Stimulated activated CD4-positive, alpha-beta T cell treated with anti-CD3 and anti-CD28 coated beads, Interleukin-15, amount 100 ng/mL, for 48 hours (primary cell): ENCODE measurements at places on chromosomes 6 and 20.

GRCh38 chr20:18324596-18325089, 36.3 kb downstream of the ZNF133 start:
- no peak for DNase-seq

DNA sequence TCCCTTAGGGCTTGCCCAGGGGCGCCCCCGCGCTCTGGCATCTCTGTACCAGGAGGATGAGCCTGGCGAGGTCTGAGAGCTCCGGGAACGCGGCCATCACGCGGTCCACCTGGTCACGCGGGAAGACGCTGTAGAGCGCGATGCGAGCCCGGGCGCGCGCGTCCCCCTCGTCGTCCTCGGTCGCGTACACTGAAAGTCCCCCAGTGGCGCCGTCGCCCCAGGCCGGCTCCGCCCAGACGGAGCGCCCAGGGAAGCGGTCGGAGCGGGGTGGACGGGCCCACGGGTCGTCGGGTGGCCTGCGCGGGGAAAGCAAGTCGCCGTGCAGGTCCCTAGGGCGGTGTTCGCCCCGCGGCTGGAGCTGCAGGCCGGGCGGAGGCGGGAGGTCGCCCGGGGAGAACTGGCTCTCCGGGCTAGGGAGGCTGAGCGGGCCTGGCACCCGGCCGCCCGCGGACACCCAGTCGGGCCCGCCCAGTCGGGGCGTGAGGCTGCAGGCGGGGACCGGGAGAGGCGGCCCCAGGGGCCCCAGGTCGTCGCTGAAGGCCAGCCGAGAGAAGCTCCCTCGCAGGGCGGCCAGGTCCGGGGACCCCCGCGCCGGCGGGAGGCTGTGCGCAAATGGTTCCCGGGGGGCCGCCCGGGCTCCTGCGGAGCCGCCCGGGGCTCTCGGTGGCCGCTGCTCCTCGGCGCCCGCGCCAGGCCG, 34.0 kb downstream of the ZC3H12D start:
- no peak for DNase-seq

GRCh38 chr20:57647006-57647932, 27.0 kb upstream of the ZBP1 start:
- no peak for DNase-seq

GRCh38 chr6:50451826-50452400, 261.4 kb upstream of the TFAP2D start:
- no peak for DNase-seq

- DNase-seq, result no peak
These were observed 52.1 kb upstream of the BHLHE23 start for GRCh38 chr20:63058696-63059335.

DNA sequence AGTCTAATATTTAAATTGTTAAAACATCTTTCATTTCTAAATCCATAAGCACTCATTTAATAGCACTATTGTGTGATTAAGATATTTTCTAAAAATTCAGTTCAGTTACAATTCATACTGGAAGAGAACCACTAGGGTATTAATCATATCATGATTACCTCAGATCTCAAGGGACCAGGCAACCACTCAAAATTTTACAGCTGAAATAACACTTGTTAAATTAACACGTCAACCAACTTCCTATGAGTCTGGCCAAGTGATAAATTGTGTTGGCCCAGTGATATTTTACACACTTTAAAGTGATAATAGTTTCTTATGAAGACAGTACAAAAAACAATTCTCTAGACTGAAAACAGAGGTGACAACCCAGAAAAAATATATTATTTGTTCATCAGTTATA, 869.0 kb upstream of the ADGRB3 start:
- DNase-seq, result no peak

DNA sequence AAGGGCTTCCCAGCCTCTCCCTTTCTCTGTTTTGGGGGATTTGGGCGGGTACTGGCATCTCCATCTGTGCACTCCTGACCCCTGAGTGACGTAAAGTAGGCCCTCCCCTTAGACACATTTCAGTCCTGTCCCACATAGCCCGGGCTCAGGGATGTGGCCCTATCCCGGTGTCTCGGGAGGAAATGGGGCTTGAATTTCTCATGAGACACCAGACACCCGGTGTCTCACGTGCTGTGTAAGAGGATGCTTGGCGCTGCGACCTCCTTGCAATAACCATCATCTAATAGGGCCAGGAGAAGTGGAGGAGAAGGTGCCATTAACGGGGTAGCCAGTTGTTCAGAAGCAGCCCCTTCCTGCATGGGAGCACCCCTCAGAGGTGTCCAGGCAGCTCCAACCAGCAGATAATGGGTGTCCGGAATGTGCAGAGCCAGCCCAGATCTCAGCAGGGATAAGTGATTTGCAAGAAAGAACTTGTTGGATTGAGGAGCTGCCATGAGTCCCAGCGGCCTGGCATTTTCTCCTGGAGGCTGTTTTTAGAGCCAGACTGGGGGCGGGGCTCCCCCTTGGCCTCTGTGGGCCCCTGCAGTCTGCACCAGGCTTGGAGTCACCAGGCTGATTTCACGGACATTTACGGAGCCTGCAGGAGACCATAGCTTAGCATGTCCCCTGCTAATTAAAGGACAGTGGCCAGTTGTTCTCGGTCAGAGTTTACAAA, 372.0 kb downstream of the PREX1 start:
- DNase-seq, result no peak

DNA sequence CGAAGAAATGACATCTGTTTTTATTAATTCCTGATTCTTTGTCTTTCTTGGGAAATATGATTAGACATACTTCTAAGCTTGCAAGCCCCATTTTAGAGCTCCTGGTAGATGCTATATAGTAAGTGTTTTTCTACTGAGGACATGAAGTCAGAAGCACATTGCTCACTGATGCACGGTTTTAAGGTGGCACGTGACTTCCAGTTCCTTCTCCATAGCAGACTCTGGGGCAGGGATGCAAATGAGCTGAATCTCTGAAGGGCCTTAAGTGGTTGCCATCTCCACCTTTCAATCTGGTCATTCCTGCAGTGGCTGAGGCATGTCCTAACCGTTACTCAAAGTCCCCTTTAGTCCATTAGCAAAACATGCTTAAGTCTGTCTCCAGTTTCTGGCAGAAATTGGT, 421.2 kb upstream of the HTR1E start:
- DNase-seq, result no peak

DNA sequence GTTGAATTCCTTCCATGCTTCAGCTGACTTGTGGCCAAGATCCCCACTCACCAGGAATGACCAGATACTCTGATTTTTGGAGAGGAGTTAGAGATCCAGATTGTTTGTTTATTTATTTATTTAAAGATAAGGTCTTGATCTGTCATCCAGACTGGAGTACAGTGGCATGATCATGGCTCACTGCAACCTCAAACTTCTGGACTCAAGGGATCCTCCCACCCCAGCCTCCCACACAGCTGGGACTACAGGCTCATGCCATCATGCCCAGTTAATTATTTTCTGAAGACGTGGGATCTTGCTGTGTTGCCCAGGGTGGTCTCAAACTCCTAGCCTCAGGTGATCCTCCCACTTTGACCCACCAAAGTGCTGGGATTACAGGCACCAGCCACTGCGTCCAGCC, 4.1 kb upstream of the SPATA2 start:
- DNase-seq, result no peak

DNA sequence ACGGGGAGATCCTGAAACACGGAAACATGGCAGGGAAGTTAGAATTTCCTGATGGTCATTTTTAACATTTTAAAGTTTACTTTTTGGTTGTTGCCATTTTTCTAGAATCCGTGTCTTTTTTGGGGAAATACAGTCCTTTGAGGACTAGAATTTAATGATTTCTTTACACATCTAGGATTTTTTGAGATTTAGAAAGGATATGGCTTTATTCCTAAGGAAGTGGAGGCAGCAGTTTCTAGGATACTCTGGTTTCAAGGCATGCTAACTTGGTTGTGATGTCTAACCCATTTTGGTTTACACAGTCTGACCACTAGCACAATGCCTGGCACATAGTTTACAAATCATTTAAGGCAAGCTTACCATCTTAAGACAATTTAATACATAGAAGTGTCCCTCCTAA, 1.1 kb upstream of the ZBTB2 start:
- no peak for DNase-seq

DNA sequence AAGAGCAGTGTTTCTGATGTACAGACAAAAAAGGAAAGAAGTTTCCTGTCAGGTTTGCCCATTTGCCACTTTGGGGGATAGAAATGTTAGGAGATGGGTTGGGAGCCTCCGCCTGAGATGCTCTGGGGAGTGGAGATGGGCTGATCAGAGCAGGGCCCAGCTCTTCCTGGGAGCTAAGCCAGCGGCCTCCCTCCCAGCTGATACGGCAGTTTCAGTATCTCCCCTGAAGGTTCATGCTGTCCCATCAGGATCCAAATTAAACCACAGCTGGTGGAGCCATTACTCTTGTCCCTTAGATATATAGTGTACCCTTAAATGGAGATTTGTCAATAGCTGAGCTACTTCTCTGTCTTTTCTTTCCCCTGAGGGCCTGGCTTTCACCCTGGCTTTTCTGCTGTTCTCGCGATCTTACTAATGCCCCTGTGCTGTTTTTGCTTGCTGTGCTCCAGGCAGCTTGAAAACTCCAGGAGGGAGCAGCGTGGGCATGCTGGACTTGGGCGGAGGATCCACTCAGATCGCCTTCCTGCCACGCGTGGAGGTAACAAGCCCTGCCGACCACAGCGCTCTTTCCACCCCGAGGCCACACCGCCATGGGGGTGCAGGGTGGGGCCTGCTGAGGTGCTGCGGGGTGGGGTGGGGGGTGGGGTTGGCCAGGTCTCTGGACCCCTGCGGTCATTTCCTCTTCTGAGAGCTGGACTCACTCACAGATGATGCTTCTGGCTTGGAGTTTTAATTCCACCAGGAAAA, 20.9 kb downstream of the ENTPD6 start:
- DNase-seq, result no peak

DNA sequence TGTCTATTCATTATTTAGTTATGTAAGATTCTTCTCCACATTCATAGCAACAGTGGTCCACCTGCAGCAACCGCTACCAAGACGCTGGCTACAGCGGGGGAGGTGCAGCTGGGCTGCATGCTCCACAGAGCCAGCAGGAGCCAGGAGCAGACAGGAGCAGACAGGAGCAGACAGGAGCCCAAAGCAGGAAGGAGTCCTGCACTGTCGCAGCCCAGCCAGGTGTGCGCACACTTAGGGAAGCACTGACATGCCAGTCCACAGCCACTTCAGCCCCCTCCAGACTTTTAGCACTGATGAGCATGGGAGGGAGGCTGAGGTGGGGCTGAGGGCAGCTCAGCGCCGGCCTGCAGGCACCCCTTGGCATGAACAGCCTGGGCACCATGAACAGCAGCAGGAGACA, 19.6 kb downstream of the KIF16B start:
- no peak for DNase-seq

DNA sequence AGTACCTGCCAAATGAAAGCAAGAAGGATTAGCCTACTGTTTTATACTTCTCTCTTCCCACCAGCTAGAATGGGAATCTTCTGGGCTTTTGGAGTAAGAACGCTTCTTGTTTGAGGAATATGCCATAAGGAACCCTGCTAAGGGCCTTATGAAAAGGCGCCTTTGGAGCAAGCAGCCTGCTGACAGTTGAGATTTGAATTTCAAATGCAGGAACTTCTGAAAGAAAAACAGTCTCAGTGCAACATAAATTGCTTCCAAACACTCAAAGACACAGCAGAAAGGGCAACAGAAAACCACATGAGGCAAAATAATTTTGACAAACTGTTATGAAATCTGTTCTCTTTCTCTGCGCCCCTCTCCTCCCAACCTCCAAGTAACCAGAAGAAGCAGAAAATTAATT, 149.4 kb upstream of the B3GAT2 start:
- DNase-seq, result no peak

GRCh38 chr6:24719125-24719971, at the start of gene C6orf62:
Gene C6orf62 (minus strand): TSS chr6:24719154. CDS start chr6:24718668, 486 bp downstream.
- DNase-seq, result peak; percentile 49

- no peak for DNase-seq
These were observed 242.9 kb downstream of the FOXA2 start for GRCh38 chr20:22341508-22341907.

GRCh38 chr20:32080783-32081182, 28.7 kb upstream of the TM9SF4 start:
- DNase-seq, result no peak

GRCh38 chr20:10846766-10847165, 173.0 kb upstream of the JAG1 start:
- DNase-seq, result no peak

DNA sequence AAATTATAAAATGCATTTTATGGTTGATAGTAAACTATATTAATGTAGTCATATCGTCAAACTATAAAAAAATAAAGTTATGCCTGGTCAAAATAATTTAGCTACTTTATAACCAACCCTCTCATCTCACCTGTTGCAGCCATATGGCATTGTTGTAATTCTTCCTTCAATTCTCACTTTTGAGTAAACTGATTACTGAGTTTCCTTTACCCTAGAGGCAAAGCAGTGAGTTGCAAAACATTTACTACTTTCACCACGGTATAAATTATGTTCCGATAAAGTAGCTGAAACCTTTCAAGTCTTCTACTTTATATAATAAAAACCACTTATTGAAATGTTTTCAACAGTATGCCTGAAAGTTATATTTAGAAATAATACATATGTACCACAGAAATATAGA, 113.8 kb downstream of the AHI1 start:
- no peak for DNase-seq

- no peak for DNase-seq
These were observed 5.5 kb downstream of the MANBAL start for GRCh38 chr20:37295001-37295400.

- no peak for DNase-seq
These were observed 105.4 kb downstream of the NCOA3 start for GRCh38 chr20:47606983-47607613.

DNA sequence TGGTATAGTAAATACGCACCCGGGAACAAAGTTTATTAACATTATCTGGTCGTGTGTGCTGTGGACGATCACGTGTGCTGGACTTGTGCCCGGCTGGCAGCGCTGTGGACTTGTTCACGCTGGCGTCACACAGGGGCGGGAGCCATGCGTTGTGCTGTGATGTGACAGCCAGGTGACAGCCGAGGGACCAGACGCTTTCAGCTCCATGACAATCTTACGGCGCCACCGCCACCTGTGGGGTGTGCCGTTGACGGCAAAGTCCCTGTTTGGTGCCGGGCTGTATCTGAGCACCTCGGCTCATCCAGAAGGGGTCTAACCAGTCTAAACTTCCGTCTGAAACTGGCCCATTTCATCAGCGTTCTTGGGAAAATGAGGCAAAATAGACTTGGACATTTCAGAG, 25.2 kb downstream of the DLL1 start:
- no peak for DNase-seq

GRCh38 chr6:186340-186965, 105.8 kb upstream of the DUSP22 start:
- no peak for DNase-seq

DNA sequence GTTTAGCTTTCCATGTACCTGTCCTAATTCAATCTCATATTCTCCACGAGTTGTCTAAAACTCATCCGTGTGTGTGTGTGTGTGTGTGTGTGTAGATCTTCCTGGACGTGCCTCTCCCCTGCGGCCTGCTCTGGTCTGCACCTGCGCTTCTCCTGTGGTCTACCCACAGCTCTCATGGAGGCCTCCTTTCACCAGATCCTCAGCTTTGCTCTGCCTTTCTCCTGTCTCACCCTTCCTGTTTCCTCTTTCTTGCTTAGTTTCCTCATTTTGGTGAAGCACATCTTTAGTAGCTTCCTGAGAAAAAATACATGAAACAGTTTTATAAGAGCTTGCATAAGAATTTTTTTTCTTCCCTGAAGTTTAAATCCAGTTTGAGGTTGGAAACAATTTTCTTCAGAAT, 18.1 kb downstream of the SLX4IP start:
- DNase-seq, result no peak

GRCh38 chr6:130362128-130362527, 3.7 kb upstream of the TMEM200A start:
- no peak for DNase-seq

GRCh38 chr6:153012856-153013255, 10.3 kb upstream of the MTRF1L start:
- DNase-seq, result no peak

GRCh38 chr6:143224516-143224915, 163.8 kb downstream of the AIG1 start:
- DNase-seq, result no peak
